ENCODE measurements at places on chromosomes 5 and 9. TPM values are rescaled to one million over a fixed set of nuclear protein-coding genes. Genes with fewer than 3 reads are reported as not detected.

GRCh38 chr9:92652461-92652860, 17.5 kb downstream of the IPPK start:
- H3K27me3 ChIP-seq: peaks cover 4% of the 10 kb centered on the region
- no peaks in the 10 kb centered on the region for H3K4me1 ChIP-seq
- H3K36me3 ChIP-seq: peaks cover 13% of the 10 kb centered on the region
- DNase-seq: no peak

GRCh38 chr5:40716590-40716989, 36.9 kb downstream of the PTGER4 start:
- no peak for DNase-seq
- peaks cover 28% of the 10 kb centered on the region for H3K4me1 ChIP-seq
- peak overlapping the region; percentile 6 for H3K27ac ChIP-seq
- peaks cover 15% of the 10 kb centered on the region for H3K36me3 ChIP-seq
- peaks cover 6% of the 10 kb centered on the region for H3K27me3 ChIP-seq

- H3K4me3 ChIP-seq: no peak overlapping the region
- no peak for DNase-seq
- no peaks in the 10 kb centered on the region for H3K4me1 ChIP-seq
- no peak overlapping the region for H3K27ac ChIP-seq
- peaks cover 7% of the 10 kb centered on the region for H3K36me3 ChIP-seq
- H3K27me3 ChIP-seq: peaks cover 3% of the 10 kb centered on the region
Measured at GRCh38 chr5:125357660-125358059, 611.2 kb upstream of the ZNF608 start.

DNA sequence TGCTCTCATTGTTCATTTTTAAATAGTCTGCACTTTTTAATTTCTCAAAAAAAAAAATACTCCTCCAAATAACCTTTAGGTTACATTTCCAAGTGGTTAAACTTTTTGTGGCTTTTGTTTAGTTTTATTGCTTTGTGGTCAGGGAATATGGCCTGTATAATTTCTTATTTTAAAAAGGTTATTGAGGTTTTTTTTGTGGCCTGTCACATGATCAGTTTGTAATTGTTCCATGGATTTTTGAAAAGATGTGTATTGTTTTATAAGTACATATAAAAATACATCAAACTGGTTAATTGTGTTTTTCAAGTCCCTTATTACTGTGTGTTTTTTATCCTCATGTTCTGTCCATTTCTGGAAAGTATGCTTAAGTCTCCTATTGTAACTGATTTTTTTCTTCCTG, 64.0 kb downstream of the ZNF618 start:
- no peak overlapping the region for H3K4me3 ChIP-seq
- H3K27ac ChIP-seq: no peak overlapping the region
- no peak for DNase-seq

DNA sequence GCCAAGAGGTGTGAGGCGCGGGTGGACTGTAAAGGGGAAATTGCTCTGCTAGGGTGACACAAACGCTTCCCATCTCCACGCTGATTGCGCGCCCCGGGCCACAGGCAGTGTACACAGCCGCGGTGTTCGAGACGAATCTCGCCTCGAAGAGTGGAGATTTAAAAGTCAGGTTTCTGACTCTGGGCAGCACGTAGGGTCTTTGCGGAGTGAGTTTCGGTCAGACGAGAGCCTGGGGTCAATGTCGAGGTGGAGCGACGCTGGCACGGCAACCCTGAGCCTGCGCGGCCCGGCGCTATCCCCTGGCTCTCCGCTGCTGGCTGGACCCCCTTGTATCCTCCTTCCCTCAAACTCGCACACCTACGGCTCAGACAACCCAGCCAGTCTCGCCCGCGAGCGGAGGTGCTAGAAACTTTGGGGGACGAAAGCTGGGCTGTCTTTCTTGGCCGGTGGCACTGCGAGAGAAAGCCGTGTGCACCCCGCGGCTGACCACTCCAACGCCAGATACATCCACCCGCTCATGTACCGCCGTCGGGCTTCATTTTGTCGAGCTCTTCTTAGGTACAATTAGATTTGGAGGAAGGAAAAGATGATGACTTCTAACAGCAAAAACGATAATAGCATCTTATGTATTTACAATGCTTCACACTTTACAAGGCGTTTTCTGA, 5.4 kb upstream of the FOXB2 start:
- H3K4me1 ChIP-seq: peaks cover 11% of the 10 kb centered on the region
- H3K36me3 ChIP-seq: no peaks in the 10 kb centered on the region
- H3K27me3 ChIP-seq: peaks cover 62% of the 10 kb centered on the region
- H3K4me3 ChIP-seq: no peak overlapping the region
- DNase-seq: no peak

The KLF9 gene
- 8.7 TPM for total RNA-seq

GRCh38 chr5:127871503-127872153, 168.4 kb downstream of the CCDC192 start:
- peaks cover 17% of the 10 kb centered on the region for H3K4me1 ChIP-seq
- no peak overlapping the region for H3K4me3 ChIP-seq
- no peaks in the 10 kb centered on the region for H3K36me3 ChIP-seq
- DNase-seq: peak; percentile 41
- peak overlapping the region; percentile 55 for H3K27ac ChIP-seq

DNA sequence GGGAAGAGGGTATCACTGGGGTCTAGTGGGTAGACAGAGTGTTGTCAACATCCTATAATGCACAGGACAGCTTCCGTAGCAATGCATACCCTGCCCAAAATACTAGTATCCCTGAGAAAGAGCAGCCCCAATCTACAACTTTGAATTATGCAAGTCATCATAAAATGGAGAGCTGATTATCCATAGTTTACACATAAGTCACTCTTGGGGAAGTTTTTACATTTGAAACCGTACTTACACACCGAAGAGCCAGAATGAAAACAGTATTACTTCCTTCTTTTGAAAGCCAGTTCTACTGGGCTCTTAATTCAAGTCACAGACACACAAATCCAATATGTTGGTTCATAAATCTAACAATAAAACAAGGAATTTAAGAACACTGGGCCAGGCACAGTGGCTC, 21.6 kb downstream of the RNF145 start:
- peaks cover 42% of the 10 kb centered on the region for H3K36me3 ChIP-seq
- no peak for DNase-seq
- no peaks in the 10 kb centered on the region for H3K27me3 ChIP-seq
- peaks cover 73% of the 10 kb centered on the region for H3K4me1 ChIP-seq

GRCh38 chr9:16482764-16483163, 387.7 kb downstream of the BNC2 start:
- 0 out of 2 replicates have a peak, but pooled peaks cover 9% of the 10 kb centered on the region for H3K36me3 ChIP-seq
- DNase-seq: no peak
- H3K4me1 ChIP-seq: peaks cover 33% of the 10 kb centered on the region
- no peak overlapping the region for H3K4me3 ChIP-seq
- peaks cover 2% of the 10 kb centered on the region for H3K27me3 ChIP-seq

The DAB2 gene
- 192 TPM for total RNA-seq

DNA sequence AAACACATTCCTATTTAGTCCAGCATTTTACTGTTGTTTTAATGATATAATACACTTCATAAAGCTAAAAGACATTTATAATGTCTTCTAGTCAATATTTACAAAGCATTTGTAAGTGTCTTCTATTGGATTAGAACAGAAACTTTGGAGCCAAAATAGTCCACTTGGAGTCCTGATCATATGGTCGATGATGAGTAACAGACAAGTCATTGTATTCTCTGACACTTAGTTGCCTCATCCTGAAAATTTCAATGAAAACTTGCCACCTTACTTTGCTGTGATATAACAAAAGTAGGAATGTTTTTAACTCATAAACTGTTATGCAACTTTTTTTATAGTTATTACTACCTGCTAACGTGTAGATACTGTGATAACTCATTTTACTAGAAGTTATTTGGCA, 132.5 kb downstream of the GABRB2 start:
- H3K27ac ChIP-seq: no peak overlapping the region
- no peaks in the 10 kb centered on the region for H3K36me3 ChIP-seq
- no peak for DNase-seq
- no peak overlapping the region for H3K4me3 ChIP-seq
- H3K4me1 ChIP-seq: no peaks in the 10 kb centered on the region
- H3K27me3 ChIP-seq: no peaks in the 10 kb centered on the region

GRCh38 chr5:78792345-78793055, 143.9 kb upstream of the LHFPL2 start:
- H3K27ac ChIP-seq: no peak overlapping the region
- 0 out of 2 replicates have a peak, but pooled peaks cover 4% of the 10 kb centered on the region for H3K36me3 ChIP-seq
- no peak for DNase-seq
- peaks cover 18% of the 10 kb centered on the region for H3K4me1 ChIP-seq
- H3K4me3 ChIP-seq: no peak overlapping the region

GRCh38 chr9:137049544-137050449, 3.8 kb upstream of the NPDC1 start:
- H3K4me3 ChIP-seq: no peak overlapping the region
- H3K36me3 ChIP-seq: no peaks in the 10 kb centered on the region
- peaks cover 3% of the 10 kb centered on the region for H3K4me1 ChIP-seq
- H3K27ac ChIP-seq: no peak overlapping the region
- H3K27me3 ChIP-seq: peaks cover 12% of the 10 kb centered on the region

The ZDHHC11 gene
- total RNA-seq: 3.2 TPM

The GMCL2 gene
- not detected for total RNA-seq

DNA sequence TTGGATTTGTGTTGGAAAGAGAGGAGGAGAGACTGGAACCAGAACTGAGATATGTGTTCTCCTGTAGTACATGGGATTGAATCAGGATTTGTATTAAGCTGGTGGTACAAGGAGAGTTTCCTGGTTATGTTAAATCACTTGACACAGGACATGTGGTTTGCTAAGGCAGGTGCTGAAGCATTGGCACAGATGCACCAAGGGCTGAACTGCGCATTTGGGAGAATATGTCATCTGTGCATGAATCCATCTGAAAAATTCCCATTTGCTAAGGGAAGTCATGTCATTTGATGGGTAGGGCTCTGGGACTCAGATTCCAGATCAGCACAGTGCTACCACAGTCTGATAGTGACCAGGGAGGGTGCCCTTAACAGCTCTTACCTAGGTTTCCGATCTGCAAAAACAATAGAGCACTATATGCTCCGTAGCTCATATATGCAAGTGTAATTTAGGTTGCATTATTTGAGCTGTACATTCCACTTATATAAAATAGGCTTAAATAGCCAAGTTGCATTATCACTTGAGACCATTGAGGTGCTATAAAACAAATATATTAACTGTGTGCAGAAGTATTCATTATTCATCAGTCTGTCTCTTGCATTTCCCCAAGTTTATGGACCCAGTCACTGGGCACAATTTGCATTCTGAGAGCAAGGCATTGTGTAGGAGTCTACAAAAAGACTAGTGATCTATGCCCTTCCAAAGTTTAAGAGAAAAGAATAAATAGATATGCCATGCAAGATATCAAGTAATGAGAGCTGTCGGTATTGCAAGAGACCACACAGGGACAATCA, 55.2 kb downstream of the ADAMTS16 start:
- H3K36me3 ChIP-seq: no peaks in the 10 kb centered on the region
- H3K27me3 ChIP-seq: peaks cover 1% of the 10 kb centered on the region
- no peak for DNase-seq
- no peak overlapping the region for H3K4me3 ChIP-seq
- H3K4me1 ChIP-seq: no peaks in the 10 kb centered on the region
- no peak overlapping the region for H3K27ac ChIP-seq
